Right renal cortex interstitium (tissue), 3 donors: ENCODE measurements at places on chromosomes 16 and 17. TPM values are rescaled to one million over a fixed set of nuclear protein-coding genes. Genes with fewer than 3 reads are reported as not detected.

DCXR gene
- polyA plus RNA-seq = 79.3 TPM

- no peak for DNase-seq
Measured at GRCh38 chr16:2507665-2508064, 6.1 kb upstream of the ATP6V0C start.

DNA sequence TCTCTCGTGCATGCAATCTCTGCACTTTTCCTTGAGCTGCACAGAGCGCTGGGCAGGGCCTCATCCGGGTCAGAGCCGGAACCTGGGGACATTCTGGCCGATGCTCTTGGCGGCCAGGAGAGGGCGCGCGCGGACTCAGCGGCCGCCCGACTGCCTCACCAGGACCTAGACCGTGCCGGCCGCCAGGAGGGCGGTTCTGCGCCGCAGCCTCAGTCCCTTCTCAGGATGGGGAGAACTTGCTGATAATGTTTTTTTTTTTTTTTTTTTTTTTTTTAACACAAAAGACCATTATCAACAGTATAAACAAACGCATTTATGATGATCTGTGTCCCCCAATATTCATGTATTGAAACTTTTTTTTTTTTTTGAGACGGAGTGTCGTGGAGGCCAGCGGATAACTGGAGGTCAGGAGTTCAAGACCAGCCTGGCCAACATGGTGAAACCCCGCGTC is 8.1 kb upstream of the FLYWCH2 start:
- no peak for DNase-seq

DNA sequence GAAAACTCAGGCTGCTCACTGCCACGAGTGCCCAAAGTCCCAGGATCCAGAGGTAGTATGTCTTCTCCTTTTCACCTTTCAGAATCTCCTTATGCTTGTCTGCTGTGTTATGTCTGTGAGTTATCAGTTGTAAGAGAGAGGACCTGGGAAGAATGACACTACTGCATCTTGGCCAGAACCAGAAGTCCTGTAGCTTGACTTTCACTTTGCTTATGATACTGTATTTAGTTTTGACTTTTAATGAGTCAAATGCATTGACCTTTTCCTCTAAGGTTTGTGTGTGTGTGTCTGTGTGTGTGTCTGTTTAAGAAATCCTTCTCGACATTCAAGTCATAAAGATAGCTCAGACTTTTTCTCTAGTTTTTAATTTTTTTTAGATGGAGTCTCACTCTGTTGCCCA is 43.4 kb downstream of the BMERB1 start:
- no peak for DNase-seq

DNA sequence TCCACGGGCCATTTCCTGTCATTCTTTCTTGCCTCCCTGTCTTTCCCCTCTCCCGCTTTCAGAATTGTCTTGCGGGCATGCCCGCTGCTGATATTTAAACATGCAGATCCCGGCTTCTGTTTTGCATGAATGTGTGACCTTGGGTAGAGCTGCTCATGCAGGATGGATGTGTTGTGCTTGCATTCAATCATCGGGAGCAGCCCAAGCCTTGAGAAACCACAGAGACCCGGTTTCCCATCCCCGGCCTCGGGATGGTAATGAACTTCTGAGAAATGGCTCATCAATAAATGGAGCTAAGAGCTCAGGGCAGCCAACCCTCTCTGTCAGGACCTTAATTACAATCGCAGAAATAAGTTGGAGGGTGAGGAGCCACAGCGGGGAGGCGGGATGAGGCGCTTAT is 303.7 kb upstream of the TNRC6C start:
- DNase-seq = no peak

RUNDC3A gene
- 2.3 TPM for polyA plus RNA-seq
